ENCODE measurements at places on chromosomes 7 and 10.

GRCh38 chr7:19964246-19964645, 190.8 kb upstream of the TMEM196 start:
- H3K4me1 ChIP-seq, result peaks cover 5% of the 10 kb centered on the region
- H3K27me3 ChIP-seq, result no peaks in the 10 kb centered on the region
- H3K4me3 ChIP-seq, result no peak overlapping the region

DNA sequence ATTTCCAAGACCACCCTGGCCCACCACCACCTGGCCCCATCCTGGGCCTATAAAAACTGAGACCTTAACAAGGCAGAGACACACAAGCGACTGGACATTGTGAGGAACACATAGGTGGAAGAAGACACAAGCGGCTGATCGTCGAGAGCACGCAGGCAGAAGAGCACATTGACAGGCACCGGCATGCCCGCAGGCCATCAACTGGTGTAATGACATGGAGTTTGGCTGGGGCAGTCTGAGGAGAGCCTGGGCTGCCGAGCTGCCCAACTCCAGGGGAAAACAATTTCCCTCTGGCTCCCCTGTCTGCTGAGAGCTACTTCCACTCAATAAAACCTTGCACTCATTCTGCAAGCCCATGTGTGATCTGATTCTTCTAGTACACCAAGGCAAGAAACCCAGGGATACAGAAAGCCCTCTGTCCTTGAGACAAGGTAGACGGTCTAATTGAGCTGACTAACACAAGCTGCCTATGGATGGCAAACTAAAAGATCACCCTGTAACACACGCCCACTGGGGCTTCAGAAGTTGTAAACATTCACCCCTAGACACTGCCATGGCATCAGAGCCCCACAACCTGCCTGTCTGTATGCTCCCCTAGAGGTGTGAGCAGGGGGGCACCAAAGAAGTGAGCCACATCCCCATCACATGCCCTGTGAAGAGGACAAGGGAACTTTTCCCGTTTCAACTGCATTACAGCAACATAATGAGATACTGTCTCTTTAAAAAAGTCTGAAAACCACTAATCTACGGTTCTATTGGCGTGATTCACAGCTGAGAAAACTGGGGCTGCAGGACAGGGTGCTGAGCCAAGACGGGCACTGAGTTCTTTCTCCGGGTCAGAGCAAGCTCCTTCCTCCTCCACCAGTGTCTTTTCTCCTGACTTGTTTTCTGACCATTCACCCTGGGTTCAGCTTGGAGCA, 18.5 kb upstream of the TNS3 start:
- H3K27ac ChIP-seq, result no peak overlapping the region
- no peak overlapping the region for H3K4me3 ChIP-seq
- no peak for DNase-seq
- no peaks in the 10 kb centered on the region for H3K36me3 ChIP-seq
- H3K27me3 ChIP-seq, result no peaks in the 10 kb centered on the region

DNA sequence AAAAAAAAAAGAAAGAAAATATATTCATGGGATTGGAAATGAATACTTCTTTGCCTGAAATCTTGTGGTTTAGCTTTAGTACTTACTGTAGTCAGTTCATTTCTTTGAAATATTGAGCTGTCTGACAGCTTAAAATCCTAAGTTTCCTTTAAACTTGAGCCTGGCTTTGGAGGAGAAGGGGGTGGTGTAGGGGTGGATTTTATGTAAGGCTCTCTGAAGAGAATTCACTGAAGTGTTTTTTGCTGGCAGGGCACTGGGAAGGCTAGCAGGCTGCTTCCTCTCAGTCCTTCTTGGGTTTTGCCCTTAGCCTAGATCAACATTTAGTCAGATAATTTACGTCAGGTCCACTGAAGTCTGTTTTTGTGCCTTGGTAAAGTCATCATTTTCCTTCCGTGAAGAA, 516.5 kb downstream of the AUTS2 start:
- peaks cover 10% of the 10 kb centered on the region for H3K4me1 ChIP-seq
- H3K4me3 ChIP-seq, result no peak overlapping the region
- H3K36me3 ChIP-seq, result no peaks in the 10 kb centered on the region
- no peak for DNase-seq
- H3K27ac ChIP-seq, result no peak overlapping the region

GRCh38 chr7:435630-436366, 83.8 kb downstream of the PDGFA start:
- DNase-seq, result no peak
- no peak overlapping the region for H3K27ac ChIP-seq
- peaks cover 19% of the 10 kb centered on the region for H3K4me1 ChIP-seq

GRCh38 chr10:37763132-37763531, 94.3 kb downstream of the ZNF248 start:
- no peak for DNase-seq
- no peak overlapping the region for H3K27ac ChIP-seq
- no peaks in the 10 kb centered on the region for H3K36me3 ChIP-seq

- no peak overlapping the region for H3K4me3 ChIP-seq
- H3K27me3 ChIP-seq, result no peaks in the 10 kb centered on the region
- no peak for DNase-seq
Observed at GRCh38 chr7:37391791-37392672, 56.6 kb downstream of the ELMO1 start.

- peaks cover 8% of the 10 kb centered on the region for H3K4me1 ChIP-seq
- no peaks in the 10 kb centered on the region for H3K36me3 ChIP-seq
- peak; percentile 49 for DNase-seq
- H3K4me3 ChIP-seq, result no peak overlapping the region
- no peak overlapping the region for H3K27ac ChIP-seq
Observed at GRCh38 chr10:2137549-2138174, 400.3 kb upstream of the ADARB2 start.

DNA sequence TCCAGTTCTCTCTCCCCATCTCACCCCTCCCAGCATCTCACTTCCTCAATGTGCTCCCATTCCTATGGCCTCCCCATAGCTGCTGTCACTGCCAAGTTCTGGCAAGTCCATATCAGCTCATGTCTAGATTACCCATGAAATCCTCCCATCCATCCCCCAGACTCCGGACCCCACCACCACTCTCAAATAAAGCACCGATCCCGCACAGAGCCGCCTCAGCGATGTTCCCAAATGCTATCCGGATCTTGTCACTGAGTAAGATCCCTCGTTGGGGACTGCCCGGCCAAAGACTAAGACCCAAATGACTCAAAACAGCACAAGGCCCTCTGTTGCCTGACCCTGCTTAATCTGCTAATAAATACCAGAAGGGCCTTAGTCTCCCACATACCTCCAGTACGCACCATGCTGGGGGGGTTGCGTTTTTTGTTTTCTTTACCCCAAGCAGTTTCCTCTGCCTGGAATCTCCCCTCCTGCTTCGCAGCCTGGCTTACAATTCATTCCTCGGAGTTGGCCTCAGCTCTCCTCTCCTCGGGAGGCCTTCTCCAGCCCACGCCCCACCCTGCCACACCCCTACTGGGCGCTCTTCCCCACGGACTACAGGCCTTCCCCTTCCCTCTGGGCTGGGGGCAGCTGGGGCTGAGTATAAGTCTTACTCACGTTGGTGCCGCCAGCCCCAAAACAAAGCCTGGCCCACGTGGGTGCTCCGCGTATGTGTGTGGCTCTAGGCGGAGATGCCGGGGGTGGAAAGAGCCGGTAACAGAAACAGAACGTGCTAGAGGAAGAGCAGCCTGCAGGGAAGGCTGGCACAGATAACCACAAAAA, 1.8 kb upstream of the DUSP5 start:
- H3K4me1 ChIP-seq, result peaks cover 29% of the 10 kb centered on the region
- H3K27ac ChIP-seq, result no peak overlapping the region
- H3K4me3 ChIP-seq, result peak overlapping the region; percentile 87
- peaks cover 56% of the 10 kb centered on the region for H3K27me3 ChIP-seq

GRCh38 chr10:23543691-23544380, 105.0 kb downstream of the OTUD1 start:
- DNase-seq, result no peak
- no peak overlapping the region for H3K4me3 ChIP-seq
- H3K4me1 ChIP-seq, result peaks cover 6% of the 10 kb centered on the region

DNA sequence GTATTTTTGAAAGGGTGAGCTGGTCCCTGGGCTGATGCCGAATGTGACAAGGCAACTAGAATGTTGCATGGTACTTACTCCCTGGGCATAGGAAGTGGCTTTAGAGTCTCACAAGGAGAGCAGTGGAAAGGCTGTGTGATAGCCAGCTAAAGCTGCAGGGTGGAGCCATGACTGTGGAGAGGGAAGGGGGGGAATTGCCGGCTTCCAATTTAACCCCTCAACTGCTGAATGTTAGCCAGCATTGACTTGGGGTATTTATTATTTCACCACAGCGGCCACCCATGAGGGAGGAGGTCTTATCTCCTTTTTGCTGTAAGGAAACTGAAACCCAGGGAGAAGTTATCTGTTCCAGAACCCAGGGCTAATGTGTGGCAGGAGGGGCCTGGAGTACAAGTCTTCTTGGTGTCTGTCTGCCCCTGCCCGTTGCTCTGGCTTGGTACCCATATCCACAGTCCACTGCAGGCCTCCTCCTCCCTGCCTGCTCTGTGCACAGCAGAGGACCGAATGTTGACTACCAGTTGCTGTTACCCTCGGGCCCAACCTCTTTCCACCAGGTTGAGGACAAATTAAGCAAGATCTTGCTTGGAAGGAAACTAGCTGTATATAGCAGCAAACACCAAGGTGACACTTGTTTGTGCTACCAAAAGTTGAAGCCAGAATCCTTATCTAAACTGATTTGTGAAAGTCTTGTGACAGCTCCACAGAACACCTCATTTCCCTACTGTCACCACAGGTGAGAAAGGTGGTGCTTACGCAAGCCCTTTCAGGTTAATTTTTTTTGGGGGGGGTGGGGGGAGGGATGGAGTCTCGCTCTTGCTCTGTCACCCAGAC, 37.6 kb downstream of the WBP1L start:
- H3K4me1 ChIP-seq, result peaks cover 42% of the 10 kb centered on the region
- H3K27ac ChIP-seq, result no peak overlapping the region
- no peaks in the 10 kb centered on the region for H3K27me3 ChIP-seq
- no peak overlapping the region for H3K4me3 ChIP-seq
- no peaks in the 10 kb centered on the region for H3K36me3 ChIP-seq

DNA sequence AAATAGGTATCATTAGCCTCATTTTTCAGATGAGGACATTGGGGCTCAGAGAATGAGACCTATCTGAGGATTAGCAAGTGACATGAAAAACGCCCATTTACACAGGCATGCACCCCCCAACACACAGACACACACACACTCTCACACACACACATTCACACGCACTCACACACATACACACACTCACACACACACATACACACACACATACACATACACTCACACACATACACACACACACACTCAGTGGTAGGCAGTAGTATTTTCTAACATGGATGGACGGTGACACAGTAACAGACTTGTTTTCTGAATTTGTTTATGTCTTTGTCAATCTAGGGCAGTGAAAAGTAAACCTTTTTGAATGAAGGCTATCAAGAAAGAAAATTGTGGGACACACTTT, 21.3 kb downstream of the DGKI start:
- peaks cover 19% of the 10 kb centered on the region for H3K4me1 ChIP-seq
- no peak for DNase-seq
- no peaks in the 10 kb centered on the region for H3K27me3 ChIP-seq

- H3K36me3 ChIP-seq, result peaks cover 48% of the 10 kb centered on the region
- H3K4me1 ChIP-seq, result no peaks in the 10 kb centered on the region
- H3K4me3 ChIP-seq, result no peak overlapping the region
- no peaks in the 10 kb centered on the region for H3K27me3 ChIP-seq
- H3K27ac ChIP-seq, result no peak overlapping the region
- no peak for DNase-seq
Observed at GRCh38 chr10:110601581-110601980, 34.1 kb downstream of the SMC3 start.

GRCh38 chr10:61684894-61685507, 22.3 kb downstream of the CABCOCO1 start:
- no peak overlapping the region for H3K4me3 ChIP-seq
- no peak for DNase-seq
- H3K27me3 ChIP-seq, result no peaks in the 10 kb centered on the region
- H3K36me3 ChIP-seq, result no peaks in the 10 kb centered on the region
- H3K4me1 ChIP-seq, result no peaks in the 10 kb centered on the region
- H3K27ac ChIP-seq, result no peak overlapping the region

GRCh38 chr7:55477781-55478374, 94.4 kb downstream of the VOPP1 start:
- no peak overlapping the region for H3K4me3 ChIP-seq
- no peaks in the 10 kb centered on the region for H3K4me1 ChIP-seq
- H3K27ac ChIP-seq, result no peak overlapping the region
- DNase-seq, result no peak

DNA sequence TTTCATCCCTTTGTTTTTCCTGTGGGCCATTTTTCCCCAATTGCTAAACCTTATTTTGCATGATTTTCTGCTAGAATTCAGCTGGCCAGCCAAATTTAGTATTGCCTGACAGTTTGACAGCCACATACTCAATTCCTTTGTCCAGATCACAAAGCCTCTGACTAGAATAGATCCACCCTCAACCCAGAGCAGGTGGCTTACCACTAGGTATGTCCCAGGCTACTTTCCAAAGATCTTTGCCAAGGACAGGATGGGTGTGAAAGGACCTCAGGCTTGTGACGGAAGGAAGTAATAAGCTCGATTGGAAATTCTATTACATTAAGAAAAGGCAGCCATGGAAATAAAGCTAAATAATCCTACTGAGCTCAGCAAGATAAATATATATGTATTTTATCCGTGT, 50.6 kb upstream of the AGK start:
- H3K27me3 ChIP-seq, result no peaks in the 10 kb centered on the region
- H3K27ac ChIP-seq, result no peak overlapping the region
- H3K36me3 ChIP-seq, result no peaks in the 10 kb centered on the region
- no peaks in the 10 kb centered on the region for H3K4me1 ChIP-seq

DNA sequence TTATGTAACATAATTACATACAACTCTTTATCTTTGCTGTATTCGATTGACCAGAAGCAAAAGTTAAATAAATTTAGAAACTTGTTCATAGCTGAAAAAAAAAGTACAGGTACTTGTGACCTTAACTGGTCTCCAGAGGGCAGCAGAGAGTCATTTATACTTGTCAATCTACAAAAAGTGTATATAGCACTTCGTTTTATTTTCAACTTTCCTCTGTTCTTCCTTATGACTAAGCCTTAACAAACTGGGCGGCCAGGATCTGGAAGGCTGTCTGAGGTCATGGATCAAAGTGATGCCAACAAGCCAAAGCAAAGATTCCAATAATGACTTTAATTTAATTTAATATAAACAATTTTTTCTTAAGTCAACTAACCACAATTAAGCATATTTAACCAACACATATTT, 29.8 kb downstream of the C10orf67 start:
- no peaks in the 10 kb centered on the region for H3K4me1 ChIP-seq
- no peak overlapping the region for H3K27ac ChIP-seq
- no peaks in the 10 kb centered on the region for H3K36me3 ChIP-seq
- no peak overlapping the region for H3K4me3 ChIP-seq
- DNase-seq, result peak; percentile 80

DNA sequence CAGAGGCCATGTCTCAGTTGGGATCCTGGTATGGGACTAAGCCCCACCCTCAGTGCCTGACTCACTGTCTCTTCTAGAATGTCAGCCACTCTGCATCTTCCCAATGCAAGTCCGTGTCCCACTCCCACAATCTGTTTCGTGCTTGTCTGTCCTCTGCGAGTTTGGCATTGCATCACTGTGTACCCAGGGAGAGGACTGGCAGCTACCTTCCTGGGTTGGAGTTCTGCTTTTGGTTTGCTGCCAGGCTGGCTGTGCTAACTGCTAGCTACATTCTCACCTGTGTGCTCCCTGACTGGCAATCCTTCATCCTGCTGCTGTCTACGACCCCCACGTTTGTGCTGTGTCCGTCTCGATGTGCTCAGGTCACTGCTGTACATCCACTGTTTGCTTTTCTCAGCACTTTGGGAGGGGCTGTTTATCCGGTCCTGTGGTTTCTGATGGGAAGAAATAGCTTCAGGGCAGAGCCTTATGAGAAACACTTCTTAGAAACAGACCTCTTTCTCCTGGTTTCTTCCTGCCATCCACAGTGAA, 56.0 kb upstream of the GLI3 start:
- H3K4me3 ChIP-seq, result no peak overlapping the region
- no peak overlapping the region for H3K27ac ChIP-seq
- no peaks in the 10 kb centered on the region for H3K27me3 ChIP-seq
- H3K36me3 ChIP-seq, result no peaks in the 10 kb centered on the region
